ENCODE measurements at places on chromosomes 12 and 14.

GRCh38 chr12:12290206-12290605 lies 23.4 kb upstream of the LRP6 start:
- no peak for DNase-seq

DNA sequence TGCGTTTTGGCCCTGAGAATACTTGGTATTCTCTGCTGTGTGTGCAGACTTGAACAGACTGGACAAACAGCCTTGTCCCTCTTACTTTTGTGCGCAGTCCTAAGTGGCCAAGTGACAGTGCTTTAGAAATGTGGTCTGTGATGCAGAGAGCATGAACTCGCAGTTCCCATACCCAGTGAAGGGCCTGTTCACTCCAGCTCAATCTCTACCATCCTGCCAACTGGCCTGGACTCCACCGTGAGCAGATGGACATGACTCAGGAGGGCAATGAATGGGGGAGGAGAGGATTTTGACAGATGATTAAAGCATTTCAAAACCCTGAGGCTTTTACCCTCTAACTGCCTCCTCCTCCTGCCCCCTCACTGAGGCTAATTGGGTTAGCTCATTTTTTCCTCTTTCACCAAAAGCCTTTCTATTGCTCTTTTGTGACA lies 62.5 kb upstream of the PYGL start:
- no peak for DNase-seq

DNA sequence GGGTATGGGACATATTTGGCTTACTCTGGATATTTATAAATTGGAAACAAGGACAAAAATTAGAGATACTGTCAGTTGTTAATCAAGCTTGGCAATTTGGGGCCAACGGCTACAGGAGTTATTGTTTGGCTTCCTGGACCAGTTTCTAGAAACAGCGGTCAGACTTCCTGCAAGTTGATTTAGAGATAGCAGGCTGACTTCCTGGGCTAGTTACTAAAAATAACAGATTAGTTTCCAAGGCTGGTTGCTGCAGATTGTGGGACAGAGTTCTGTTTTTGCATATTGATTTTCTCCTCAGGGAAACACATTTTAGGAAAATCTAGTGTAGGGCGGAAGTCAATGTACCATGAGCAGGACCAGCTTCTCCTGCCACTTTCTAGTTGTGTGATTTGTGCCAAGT lies 144.0 kb upstream of the TMPO start:
- no peak for DNase-seq

- DNase-seq = no peak
These were observed 6.3 kb downstream of the METAP2 start for GRCh38 chr12:95480230-95480629.

- DNase-seq = no peak
These were observed 70.9 kb upstream of the OTX2 start for GRCh38 chr14:56881181-56881580.

DNA sequence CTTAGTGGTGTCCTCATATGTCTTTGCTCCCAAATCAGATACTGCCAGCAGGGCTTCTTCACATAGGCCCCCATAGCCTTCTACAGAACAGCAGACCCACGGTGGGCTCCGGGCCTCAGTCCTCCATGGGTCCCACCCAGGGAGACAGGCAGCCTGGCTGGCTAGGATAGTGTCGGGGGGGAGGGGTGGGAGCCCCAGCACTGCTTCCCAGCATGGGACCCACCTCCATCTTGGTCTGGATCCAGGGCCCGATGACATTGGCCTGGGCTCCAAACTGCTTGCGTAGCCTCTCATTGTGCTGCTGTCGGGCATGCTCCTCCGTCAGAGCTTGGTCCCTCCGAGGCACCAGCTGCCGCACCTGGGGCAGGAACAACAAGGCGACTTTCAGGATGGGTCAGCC lies 89.4 kb upstream of the ZFP36L1 start:
- DNase-seq = no peak

DNA sequence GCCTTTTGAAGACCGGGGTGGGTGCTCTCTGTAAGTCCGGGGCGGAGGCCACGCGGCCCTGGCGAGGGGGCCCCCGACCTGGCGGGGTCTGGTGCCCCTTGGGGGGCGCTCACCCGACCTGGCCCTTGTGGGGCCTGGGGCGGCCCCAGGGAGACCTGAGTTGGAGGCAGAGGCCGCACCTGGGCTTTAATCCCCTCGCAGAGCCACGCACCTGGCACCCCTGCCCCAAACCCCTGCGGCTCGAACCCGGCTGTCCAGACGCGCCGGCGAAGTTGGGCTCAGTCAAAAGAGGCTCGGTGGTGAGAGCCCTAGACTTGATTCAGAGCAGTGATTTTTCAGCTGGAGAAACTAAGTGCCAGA lies 267 bp downstream of the CFAP251 start:
- no peak for DNase-seq

DNA sequence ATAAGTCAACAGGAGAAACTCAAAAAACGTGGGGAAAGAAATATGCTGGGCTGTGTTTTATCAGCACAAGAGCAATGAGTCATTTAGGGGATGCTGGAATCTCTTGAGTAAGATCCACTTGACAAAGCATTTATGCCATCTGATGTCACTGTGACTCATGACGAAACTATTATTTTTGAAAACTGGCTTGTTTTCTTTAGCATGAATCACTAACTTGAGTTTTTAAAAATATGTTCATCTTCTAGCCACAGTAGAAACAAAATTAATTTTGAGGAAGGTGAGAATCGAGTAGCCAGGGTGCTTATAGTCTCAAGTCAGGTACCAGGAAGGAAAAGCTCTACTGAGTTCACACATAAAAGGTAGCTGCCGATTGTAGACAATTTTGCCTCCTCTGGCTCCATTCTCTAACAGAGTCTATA lies 456.2 kb upstream of the MGAT4C start:
- peak; percentile 86 for DNase-seq

GRCh38 chr14:59301354-59301753 lies 112.9 kb downstream of the DAAM1 start:
- no peak for DNase-seq

DNA sequence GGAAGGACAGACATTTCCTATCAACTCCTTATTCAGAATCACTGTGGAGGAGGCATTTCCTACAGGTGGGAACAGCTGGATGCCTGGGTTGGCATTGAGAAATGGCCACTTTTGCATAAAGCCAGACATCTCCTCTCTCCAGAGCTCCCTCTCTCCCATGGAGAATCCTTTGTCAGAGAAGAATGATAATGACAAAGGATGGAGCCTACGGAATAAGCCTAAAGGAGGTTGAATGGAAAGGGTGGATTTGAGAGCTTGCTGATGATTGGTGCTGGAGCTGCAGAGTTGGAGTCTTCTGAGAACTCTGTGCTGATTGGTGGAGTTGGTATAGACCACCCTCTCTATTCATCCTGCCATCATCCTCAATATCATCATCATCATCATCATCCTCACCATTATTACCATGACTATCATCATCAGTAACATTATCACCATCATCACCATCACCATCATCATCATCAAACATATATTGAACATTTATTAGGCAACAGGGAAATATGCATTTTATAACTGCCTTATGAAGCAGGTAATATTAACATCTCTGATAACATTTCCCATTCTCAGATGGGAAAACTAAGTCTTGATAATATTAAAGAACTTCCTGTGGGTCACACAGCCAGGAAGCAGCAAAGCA lies 89.2 kb upstream of the HSPB8 start:
- DNase-seq = no peak

- no peak for DNase-seq
These were observed 158.0 kb downstream of the KCNK10 start for GRCh38 chr14:88164906-88165534.

- DNase-seq = no peak
These were observed 43.2 kb upstream of the TUNAR start for GRCh38 chr14:95833429-95833828.

DNA sequence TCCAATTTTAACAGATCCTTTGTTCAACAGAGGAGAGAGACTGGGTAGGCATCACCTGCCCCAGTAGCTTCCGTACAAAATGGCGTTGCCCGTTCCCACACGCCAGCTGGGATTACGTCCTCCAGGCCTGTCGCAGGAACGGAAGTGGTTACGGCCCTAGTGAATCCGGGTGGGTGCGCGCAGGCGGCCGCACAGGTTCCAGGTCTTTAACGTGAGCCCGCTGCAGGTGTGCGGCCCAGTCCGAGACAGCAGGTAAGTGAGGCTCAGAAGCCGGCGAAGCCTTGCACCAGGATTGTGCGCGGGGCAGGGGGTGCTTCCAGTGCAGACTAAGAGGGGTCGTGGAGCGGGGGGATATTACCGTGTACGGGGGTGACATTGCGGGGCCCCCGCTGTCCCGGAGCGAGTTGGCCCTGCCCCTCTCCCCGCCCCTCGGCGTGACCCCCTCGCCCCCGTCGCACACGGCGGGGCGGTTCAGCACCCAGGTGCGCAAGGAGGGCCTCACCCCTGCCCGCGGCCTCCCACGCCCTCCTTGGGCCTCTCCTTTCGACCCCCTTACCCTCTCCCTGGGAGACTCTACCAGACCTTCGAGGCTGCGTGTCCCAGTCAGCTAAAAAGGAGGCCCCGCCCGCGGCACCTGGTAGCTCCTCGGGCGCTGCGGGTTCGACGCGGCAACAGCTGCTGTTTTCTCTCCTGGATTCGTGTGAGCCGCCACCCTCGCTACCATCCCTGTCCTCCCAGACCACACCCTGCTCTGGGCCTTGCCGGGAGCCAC lies at the start of gene EXD2:
Gene EXD2, plus strand, starts transcription at position 159 of the 772 bp plus-strand sequence. CDS start 17,973 bp downstream, outside the sequence.
- no peak for DNase-seq

GRCh38 chr14:38662781-38663180 lies 406.9 kb upstream of the CLEC14A start:
- no peak for DNase-seq

- no peak for DNase-seq
These were observed 234.0 kb downstream of the SYT1 start for GRCh38 chr12:79098530-79098929.

- no peak for DNase-seq
These were observed 57.4 kb downstream of the TMTC1 start for GRCh38 chr12:29726321-29726692.

- no peak for DNase-seq
These were observed 72.8 kb downstream of the TNFAIP2 start for GRCh38 chr14:103195828-103196615.

GRCh38 chr14:96038920-96039632 lies at the start of gene C14orf132:
Gene C14orf132 (plus strand): TSS chr14:96039362. CDS start chr14:96039501, 139 bp downstream.
- no peak for DNase-seq

- DNase-seq = no peak
These were observed 7.1 kb upstream of the KRT84 start for GRCh38 chr12:52392465-52393007.

DNA sequence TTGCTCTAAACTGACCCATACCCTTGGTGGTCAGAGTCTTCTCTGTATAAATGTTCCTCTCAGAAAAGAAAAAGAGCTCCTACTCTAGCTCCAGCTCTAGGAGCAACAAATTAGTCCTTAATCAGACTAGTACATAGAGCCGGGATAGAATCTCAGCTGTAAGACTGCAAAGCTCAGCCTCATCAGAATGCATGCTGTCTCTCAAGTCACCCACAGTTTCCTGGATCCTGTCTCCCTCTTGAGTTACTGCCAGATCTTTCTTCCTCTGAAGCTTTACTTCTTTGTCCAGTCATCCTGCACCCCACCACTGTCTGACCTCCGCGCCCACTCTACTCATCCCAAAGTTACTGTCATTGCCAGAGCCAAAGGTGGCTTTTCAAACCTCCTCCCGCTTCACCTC lies 139.3 kb upstream of the PRMT8 start:
- no peak for DNase-seq

GRCh38 chr12:46404225-46404631 lies 31.7 kb upstream of the SLC38A2 start:
- DNase-seq = no peak

DNA sequence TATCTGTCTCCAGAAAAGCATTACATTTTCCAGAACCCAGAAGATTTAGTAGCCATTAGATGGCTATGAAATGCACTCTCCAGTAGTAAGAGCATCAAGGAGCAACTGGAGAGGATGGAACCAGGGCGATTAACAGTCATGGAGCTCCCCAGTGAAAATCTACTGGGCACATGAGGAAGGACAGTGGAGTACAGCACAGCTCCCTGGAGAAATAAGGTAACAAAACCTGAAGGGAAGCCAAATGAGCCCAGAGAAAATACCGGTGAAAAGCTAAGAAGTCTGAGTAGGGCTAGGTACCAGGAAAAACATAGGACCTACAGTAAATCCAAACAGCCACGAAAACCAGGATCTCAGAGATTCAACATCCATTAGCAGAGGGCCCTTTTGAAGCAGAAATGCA lies 21.6 kb downstream of the SOX5 start:
- no peak for DNase-seq

GRCh38 chr12:29883941-29884554 lies 100.3 kb upstream of the TMTC1 start:
- DNase-seq = no peak

DNA sequence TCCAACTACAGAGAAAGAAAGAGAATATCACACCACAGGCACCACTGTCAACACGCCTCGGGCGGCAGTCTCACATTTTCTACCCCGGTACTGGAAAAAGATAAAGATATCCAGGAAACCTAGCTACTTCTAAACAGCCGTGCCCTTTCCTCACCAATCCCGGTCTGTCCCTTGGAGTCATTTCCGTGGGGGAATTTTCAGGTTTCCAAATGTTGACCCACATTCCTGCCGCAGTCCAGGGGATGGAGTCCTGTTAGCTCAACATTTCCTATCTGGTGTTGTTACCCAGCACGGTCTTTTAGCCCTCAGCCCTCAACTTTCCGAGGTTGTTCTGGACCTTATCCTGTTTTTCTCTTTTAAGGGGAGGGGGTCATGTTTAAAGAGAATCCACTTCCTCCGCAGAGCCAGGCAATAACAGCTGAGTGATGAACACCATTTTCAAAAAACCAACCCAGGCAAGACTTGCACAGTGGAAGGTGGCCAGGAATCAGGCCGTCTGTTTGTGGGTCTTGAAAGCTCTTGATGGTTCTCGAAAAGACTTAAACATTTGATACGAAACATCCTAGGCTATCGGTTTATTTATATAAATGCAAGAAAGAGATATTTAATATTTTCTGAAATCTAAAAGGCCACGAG lies 4.6 kb downstream of the SSH1 start:
- DNase-seq = no peak

- no peak for DNase-seq
These were observed 142.2 kb downstream of the BMP4 start for GRCh38 chr14:53814392-53814791.

DNA sequence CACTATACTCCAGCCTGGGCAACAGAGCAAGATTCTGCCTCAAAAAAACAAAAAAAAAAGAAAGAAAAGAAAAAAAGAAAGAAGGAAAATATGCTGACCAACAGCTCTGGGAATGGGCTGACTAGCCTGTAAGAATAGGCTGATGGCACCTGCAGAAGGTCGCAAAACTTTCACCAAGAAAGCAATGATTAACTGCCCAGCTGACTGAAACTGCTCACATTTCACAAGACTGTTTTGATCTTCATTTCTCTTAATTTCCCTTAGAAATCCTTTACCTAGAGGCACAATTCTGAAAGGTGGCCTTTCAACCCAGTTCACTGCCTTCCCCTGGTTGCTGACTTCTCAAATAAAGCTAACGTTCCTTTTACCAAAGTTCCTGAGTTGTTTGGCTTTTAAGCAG lies 12.4 kb downstream of the BEST3 start:
- no peak for DNase-seq

DNA sequence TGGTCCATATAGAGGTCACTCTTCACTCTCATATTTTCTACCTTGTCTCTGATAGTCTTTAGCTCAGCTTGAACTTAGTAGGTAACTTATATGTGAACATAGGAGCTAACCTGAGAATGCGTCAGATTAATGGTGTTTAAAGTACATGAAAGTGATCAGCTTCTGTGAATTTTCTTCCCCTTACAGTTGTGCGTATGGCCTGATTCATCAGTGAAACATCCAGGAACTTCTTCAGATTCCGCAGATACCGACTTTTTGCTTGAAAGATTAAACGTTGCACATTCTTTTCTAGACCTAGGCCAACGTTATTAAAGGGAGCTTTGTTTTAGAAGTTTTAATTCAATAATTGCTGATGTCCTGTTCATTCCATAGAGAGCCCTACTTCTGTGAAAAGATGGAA lies 1945.1 kb upstream of the SEL1L start:
- DNase-seq = no peak

Measured in keratinocyte (primary cell).